Foreskin keratinocyte (primary cell): ENCODE measurements at places on chromosomes 6 and 20. TPM values are rescaled to one million over a fixed set of nuclear protein-coding genes. Genes with fewer than 3 reads are reported as not detected.

Gene LY6G5C
- 0.53 and 1.1 TPM in 2 replicates for total RNA-seq

Gene PTCHD4
- 0.20 and 0.25 TPM in 2 replicates for total RNA-seq

Gene PBOV1
- total RNA-seq = not detected in 2 replicates

Gene VIP
- total RNA-seq = not detected in 2 replicates

Gene RIPPLY2
- total RNA-seq = 0.65 and 1.8 TPM in 2 replicates

Gene CRIP3
- total RNA-seq = 0.25 TPM in 1 of 2 replicates, not detected in the other

DNA sequence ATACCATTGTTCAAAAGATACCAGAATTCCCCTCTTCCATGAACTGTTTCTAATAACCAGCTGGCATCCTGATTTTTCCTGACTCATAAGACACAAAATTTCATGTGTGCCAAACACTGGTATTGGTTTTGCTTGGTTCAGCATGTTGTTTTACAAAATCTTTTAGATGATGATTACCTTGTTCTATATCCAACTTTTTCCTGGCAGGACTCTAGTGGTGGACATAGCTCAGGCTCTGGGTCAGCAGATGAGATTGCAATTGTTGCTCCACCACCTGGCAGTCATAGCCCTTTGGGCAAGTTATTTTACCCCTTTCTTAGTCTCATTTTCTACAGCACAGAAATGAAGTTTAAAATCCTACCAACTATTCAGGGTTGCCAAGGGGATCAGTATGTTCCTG, 6.2 kb downstream of the TRIM38 start:
- no peak for DNase-seq

- DNase-seq = no peak
Measured at GRCh38 chr6:51618563-51618962, 468.9 kb downstream of the PKHD1 start.

- DNase-seq = no peak
Measured at GRCh38 chr6:82013561-82014530, 233.7 kb downstream of the IBTK start.

- no peak for DNase-seq
Measured at GRCh38 chr20:689348-689747, 13.7 kb upstream of the SCRT2 start.

DNA sequence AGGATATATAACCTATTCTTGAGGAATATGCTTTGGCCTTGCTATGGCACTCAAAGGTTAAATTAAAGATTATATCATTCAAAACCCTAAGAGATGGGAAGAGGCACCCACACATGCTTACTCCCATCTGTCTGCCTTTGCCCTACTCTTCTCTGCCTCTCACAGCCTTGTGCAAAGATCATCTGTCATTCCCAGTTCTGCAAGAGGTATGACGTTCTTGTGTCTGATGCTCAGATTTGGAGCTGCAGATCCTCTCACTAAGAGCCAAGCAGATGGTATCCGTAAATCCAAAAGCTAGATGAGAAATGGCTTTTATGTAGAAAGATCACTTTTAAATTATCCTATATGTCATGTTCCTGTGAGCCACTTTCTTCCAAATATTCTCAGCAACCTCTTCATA, 112.0 kb downstream of the GPR63 start:
- DNase-seq = no peak

DNA sequence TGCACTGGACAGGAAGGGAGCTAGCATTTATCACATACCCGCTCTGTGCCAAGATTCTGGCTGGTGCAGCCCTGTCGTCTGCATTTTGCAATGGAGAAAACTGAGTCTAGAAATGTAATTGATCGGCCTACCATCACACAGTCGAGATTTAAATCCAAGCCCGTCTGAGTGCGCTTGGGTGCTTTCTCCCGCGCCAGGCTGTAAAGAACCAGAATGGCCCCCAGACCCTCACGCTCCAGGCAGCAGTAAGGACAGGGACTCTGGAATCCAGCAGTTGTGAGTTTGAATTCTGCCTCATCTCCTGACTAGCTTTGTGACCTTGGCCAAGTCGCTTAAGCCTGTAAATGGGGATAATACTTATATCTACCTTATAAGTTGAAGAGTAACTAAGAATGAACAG, 10.8 kb downstream of the DYNLRB1 start:
- no peak for DNase-seq

GRCh38 chr6:98547634-98548033, 286.7 kb upstream of the POU3F2 start:
- DNase-seq = no peak

DNA sequence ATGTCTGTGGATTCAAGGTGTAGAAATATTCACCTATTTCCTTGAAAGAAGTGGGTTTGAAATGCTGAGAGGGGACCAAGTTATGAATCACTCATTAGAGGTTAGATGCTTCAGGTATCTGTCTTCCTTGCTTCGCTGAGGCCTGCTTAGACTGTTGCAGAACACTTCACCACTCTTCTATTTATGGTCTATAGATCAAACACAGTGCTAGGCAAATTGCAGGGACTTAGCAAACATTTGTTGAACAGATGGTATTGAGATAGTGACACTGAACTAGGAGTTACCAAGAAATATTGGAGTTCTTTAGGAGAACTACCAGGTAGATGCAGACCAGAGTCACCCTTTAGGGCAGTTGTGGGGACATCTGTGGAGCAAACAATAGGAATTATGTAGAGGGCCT, 123.8 kb downstream of the RFPL4B start:
- DNase-seq = no peak

- no peak for DNase-seq
Measured at GRCh38 chr20:25637247-25637646, 13.4 kb upstream of the NANP start.

GRCh38 chr20:64142590-64142989, 21.7 kb upstream of the MYT1 start:
- DNase-seq = no peak

GRCh38 chr6:111581957-111582356, 23.7 kb downstream of the TRAF3IP2 start:
- DNase-seq = no peak

DNA sequence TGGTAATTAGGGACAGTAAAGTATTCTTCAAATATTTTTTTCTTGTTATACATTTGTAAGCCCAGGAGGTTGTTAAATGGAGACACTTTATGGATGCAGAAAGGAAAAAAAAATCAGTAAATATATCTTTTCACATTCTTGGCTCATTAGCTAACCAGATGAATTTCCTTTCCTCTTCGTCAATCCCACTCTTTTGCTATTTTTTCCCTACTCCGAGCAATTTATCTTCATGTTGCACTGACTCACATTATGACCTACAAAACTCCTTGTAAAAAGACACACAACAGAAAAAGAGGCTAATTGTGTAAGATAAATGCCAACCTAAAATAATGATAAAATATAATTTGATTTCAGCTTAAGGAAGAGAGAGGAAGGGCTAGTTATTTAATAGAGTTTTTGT, 472.9 kb upstream of the ZNF337 start:
- no peak for DNase-seq

GRCh38 chr6:3938715-3939367, 89.7 kb downstream of the FAM50B start:
- DNase-seq = no peak

- no peak for DNase-seq
Measured at GRCh38 chr6:170057034-170057734, 233.7 kb downstream of the DLL1 start.

- no peak for DNase-seq
Measured at GRCh38 chr6:38040254-38040653, 220.7 kb downstream of the ZFAND3 start.

DNA sequence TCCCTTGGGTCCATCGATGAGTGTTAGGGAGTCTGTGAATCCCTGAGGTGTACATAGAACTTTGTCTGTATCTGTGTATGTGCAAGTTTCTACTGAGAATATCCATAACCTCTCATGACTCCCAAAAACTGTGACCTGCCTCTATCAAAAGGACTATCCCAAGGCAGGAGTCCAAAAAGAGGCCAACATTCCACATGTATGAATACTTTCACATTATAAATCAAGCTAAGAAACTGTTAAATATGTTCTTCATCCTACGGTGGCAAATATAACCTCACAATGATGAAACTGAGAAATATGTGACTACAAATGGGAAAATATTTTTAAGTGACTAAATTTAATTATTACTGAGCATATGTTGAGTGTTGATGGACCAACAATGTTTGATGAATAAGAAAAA, 16.1 kb upstream of the STX11 start:
- no peak for DNase-seq

DNA sequence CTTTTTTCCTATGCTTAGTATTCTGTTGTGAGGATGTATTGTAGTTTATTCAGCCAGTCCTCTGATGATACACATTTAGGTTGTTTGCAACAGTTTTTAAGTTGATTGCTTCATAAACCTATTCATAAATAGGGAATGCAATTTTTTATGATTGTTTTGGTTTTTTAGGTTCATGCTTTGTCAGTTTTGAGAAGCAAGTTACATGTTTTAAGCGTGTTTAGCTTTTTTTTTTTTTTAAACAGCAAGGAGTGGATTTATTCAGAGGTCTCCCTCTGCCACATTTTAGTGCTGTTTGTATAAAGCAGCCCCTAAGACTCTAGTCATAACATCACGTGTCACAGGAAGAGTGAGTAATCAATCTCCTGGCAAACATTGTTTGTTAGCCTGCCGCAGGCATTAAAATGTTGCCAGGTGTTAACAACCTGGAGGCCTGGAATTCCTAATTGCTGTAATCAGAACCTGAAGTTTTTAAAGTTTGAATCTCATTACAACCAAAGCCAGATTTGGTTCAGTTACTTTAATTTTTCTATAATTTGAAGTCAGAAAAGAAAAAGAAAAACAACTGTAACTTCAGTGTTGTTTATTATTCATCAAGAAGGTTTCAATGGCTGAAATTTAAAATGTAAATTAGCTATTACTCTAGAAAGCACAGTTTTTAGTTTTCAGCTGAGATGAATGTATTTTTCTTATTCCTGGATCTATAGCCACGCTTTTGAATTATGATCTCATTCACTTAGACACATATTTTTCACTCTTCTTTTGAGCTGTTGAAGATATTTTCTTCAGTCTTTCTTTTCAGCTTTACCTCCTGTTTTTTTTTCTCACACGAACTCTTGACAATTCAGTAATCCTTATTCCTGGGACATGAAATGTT, 59.2 kb downstream of the KCNS1 start:
- DNase-seq = peak; percentile 89

DNA sequence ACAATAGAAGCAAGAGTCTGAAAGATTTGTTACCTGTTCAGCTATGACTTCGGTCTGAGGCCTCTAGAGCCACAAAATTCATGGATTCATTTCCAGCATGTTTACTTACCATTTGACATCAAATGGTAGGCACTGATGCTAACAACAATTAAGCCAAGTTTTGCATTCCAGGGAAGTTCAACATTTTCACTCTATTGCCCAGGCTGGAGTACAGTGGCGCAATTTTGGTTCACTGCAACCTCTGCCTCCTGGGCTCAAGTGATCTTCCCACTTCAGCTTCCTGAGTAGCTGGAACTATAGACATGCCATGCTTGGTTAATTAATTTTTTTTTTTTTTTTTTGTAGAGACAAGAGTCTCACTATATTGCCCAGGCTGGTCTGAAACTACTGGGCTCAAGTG, 114.1 kb upstream of the SGK1 start:
- no peak for DNase-seq

DNA sequence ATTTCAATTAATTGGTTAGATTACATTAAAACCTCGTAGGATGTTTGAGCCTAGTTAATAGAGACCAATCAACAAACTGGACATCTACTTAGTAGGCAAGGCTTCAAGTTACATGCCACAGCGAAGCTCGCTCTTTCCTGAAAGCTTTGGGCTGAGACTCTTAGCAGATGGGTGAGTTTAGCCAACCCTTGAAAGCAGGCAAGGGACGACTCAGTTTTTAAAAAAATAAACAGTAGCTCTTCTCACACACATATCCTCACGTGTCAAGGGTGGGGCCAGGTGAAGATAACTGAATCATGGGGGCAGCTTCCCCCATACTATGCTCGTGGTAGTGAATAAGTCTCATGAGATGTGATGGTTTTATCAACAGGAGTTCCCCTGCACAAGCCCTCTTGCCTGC, 775 bp downstream of the MTFR2 start:
- no peak for DNase-seq

DNA sequence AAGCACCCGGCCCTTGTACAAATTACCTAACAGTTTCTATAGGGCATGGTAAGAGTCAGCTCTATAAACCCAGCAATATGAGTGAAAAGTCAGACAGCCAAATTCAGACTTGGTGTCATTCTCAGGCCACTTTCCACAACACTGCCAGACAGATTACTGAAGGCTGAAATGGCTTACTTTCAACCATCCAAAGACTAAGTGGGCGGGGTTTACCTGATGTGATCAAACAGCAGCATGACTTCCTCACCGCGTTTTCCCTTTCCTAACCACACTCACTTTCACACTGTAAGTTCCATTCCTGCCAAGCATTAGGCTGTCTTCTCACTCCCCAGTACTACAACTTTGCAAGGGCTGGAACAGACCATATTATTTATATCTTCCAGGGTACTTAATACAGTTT, 85.9 kb downstream of the SMLR1 start:
- no peak for DNase-seq

DNA sequence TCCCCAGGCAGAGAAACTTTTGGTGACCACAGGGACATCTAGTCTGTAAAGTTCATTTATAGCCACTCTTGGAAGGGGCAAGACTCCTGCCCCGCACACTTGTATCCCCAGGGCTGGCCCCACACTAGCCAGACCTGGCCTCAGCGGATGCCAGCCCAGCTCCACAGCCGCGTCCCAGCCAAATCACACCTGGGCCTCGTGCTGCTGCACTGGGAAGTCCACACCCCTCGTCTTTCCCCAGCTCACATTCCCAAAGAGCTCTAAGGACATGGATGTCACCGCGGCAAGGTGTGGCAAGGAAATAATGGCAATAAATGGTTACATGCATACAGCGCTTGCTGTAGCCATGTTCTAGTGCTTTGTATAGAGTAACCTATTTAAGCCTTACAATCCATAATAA, 8.6 kb downstream of the IP6K3 start:
- no peak for DNase-seq

DNA sequence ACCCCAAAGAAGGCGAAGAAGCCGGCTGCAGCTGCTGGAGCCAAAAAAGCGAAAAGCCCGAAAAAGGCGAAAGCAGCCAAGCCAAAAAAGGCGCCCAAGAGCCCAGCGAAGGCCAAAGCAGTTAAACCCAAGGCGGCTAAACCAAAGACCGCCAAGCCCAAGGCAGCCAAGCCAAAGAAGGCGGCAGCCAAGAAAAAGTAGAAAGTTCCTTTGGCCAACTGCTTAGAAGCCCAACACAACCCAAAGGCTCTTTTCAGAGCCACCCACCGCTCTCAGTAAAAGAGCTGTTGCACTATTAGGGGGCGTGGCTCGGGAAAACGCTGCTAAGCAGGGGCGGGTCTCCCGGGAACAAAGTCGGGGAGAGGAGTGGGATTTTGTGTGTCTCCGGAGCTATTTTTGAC, 69.6 kb downstream of the HFE start:
- DNase-seq = no peak
